Central memory CD8-positive, alpha-beta T cell (primary cell): ENCODE measurements at places on chromosomes 11 and 22.

DNA sequence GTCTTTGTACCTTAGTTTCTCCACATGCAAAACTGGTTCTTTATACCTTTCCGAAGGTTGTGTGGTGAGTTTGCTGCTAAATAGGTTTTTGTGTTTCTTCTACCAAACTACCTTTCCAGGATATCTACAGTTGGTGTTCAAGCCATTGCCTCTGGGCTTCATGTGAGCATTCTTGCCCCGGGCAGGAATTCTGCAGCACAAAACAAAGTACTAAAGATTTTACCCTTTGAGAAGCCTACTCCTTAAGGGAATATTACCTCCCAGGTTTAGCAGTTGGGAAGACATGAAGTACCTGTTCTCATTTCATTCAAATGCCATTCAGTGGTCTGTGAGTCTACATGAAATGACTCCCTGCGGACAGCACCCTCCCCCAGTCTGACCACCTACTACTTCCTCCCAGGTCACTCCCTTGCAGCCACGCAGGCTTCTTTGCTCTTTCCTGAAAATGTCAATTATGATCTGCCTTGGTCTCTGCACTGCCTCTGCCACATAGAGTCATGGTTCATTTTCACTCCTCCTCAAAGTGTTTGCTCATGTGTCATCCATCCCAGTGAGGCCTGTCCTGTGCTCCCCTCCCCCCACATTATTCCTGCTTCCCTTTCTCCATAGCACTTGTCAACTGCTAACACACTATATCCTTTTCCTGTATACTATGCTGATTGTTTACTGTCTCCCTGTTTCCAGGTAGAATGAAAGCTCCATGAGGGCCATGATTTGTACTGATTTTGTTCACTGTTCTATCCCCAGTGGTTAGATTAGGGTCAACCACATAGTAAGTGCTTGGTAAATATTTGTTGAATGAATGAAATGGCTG, 36.9 kb downstream of the PACS1 start:
- DNase-seq = no peak

GRCh38 chr11:78255919-78256318, 67.2 kb downstream of the USP35 start:
- DNase-seq = no peak

- no peak for DNase-seq
Measured at GRCh38 chr11:126522152-126522551, 166.7 kb downstream of the ST3GAL4 start.

DNA sequence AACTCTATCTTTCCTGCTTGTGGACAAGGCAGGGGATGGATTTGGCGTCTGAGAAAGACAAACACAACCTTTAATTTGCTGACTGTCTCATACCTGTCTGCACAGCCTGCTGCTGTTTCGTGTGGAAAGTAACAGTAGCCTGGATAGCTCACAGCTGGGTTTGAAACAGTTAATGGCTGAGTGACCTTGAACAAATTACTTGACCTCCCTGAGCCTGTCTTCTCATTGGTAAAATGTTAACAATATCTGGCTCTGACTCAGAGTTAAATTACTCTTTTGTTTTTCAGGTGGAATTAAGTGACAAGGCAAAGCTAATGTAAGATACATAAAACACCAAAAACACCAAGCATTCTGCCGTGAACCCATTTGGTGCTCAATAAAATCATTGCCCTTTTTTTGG, 41.1 kb upstream of the ADA2 start:
- no peak for DNase-seq

GRCh38 chr11:2747248-2748027, 47.6 kb upstream of the KCNQ1OT1 start:
- DNase-seq = no peak

DNA sequence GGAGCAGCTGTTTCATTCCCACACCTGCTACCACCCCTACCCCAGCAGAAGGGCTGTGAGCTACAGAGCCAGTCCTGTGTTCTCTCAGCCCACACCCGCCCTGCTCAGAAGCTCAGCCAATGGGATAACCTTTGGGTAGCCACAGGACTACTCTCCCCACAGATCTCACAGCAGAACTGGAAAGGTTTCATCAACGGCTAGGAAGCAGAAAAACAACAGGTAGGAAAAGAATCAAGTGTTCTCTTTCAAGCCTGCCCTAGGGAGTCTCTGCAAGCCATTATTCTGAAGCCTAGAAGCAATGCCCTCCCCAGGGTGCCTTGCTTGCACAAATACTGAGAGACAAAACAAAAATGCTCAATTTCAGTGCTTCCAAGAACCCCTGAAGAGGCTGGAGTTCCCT, 77.2 kb downstream of the TMPRSS5 start:
- DNase-seq = no peak

GRCh38 chr11:79973721-79974617, 533.1 kb upstream of the TENM4 start:
- no peak for DNase-seq

GRCh38 chr22:49977578-49977977, 17.0 kb downstream of the PIM3 start:
- DNase-seq = no peak

DNA sequence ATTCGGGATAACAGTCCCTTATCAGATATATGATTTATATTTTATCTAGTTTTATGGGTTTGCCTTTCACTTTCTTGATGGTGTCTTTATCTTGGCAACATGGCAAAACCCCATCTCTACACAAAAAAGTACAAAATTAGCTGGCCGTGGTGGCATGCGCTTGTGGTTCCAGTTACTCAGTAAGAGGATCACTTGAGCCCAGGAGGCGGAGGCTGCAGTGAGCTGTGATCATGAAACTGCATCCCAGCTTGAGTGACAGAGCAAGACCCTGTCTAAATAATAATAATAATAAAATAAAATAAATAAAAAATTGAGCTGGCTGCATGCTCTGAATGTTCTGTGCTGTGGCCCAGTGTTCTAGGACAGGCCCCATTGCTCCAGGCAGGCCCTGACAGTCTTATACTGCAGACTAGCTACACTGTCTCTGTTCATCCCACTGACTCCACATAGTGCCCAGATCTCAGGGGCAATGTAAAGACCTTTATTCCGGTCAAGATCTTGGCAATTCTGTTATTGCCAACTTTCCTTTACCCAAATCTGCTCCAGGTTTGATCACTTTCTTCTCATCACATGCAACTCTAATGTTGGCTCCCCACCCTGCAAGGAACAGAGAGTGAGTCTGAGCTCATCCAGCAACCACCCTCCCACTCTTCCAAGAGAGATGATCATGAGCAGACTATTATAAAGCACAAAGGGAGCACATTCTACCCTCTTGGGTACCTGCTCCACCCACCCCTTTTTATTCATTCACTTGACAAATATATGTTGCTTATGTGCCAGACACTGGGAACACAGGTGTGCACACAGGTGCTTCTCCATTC, 8.8 kb downstream of the HSPA8 start:
- no peak for DNase-seq

DNA sequence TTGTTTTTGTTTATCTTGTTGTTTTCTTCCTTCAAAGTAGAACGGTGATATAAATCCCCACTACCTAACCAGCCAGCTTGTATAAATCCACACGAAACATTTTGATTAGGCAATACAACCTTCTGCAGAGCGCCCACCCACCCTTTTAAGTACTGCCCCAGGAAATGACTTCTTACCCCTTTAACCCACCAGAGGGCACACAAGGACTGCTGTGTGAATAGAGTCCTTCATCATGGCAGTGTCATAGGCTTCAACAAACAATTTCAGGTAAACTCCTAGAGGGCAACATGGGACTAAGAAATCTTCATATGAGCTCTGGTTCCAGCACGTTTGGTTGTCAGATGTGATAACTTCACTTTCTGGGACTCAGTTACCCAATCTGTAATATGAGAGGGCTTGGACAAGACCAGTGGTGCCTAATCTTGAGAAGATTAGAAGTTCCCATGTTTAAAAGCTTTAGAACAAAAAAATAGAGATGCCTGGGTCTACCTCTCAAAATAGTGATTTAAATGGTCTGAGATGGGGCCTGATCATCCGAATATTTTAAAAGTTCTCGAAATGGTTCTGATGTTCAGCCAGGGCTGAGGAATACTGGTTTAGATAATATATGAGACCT, 56.1 kb downstream of the PIWIL4 start:
- DNase-seq = no peak

DNA sequence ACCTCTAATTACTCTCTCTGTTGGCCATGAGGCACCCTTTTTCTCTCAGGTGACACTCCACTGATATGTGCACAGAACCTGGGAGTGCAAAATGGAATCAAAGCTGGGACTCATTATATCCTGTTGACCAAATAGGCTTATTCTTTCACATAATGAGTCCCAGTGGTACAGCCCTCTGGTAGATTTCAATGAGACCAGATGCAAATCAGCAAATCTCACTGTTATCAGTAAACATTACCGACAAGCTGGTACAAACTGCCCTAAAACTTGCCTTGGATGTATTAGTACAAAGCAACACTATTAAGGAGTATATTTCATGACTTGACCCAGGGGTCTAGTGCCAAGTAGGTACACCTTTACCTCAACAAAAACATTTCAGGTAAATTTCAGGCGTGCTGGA, 128.3 kb downstream of the DDX10 start:
- DNase-seq = no peak

DNA sequence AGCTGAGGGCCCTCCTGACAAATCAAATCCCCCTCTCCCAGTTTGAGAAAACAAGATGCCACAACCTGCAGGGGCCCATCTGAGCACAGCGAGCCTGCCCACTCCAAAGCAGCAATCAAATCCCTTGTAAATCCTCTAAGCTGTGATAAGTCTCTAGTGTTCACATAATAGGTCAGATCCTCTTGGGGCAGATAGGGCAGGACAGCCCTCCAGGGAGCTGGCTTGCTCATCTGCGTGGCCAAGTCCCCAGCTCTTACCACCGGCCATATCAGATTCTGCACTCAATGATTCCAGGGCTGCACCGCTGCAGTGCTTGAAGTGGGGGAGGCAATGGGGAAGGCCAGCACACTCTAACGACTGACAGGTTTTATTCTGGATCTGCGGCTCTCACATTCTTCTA, 29.6 kb upstream of the FLI1 start:
- DNase-seq = no peak

- no peak for DNase-seq
Measured at GRCh38 chr11:61785837-61786402, 6.5 kb downstream of the TMEM258 start.

GRCh38 chr22:30573594-30574094, 821 bp downstream of the GAL3ST1 start:
- no peak for DNase-seq

GRCh38 chr11:59197991-59198390, 14.7 kb downstream of the MPEG1 start:
- no peak for DNase-seq

DNA sequence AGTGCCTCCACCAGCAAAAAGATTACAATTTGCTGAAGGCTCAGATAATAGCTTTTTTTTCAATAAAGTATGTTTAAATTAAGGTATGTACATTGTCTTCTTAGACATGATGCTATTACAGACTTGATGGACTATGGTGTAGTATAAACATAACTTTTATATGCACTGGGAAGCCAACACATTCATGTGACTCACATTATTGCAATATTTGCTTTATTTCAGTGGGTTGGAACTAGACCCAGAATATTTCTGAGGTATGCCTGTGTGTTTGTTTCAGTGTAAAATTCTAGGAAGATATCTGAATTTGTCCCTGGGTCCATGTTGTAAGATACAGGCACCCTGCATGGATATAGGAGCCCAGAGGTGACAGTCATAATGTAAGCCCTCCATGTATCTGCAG, 120.0 kb upstream of the BDNF start:
- no peak for DNase-seq
